ENCODE measurements at places on chromosomes 2 and 18.

- no peak for DNase-seq
Measured at GRCh38 chr18:44638811-44639210, 41.9 kb upstream of the SETBP1 start.

DNA sequence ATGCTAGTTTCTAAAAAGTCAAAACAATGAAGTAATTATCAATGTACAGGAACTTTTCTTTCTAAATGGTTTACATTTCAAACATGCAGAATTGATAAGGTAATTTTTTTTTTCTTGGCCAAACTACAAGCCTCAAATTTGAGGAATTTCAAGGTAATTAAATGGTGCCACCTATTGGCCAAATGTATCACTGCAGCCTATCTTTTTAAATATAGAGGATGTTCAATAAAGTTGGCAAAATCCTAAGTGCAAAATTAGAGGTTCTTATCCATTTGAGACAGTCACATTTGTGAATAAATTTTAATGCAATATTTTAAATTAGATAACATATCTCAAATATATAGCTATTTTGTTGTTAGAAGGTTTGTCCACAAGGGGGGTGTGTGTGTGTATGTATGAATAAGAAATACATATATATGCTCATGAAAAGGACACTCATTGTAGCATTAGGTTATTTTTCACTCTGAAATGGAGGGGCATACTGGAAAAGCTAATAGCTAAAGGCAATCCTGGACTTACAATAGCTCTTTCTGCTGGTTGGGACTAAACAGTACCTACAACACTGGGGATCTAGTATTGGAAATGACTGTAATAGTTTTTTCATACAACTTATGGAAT lies 26.2 kb downstream of the MMADHC start:
- DNase-seq, result no peak

DNA sequence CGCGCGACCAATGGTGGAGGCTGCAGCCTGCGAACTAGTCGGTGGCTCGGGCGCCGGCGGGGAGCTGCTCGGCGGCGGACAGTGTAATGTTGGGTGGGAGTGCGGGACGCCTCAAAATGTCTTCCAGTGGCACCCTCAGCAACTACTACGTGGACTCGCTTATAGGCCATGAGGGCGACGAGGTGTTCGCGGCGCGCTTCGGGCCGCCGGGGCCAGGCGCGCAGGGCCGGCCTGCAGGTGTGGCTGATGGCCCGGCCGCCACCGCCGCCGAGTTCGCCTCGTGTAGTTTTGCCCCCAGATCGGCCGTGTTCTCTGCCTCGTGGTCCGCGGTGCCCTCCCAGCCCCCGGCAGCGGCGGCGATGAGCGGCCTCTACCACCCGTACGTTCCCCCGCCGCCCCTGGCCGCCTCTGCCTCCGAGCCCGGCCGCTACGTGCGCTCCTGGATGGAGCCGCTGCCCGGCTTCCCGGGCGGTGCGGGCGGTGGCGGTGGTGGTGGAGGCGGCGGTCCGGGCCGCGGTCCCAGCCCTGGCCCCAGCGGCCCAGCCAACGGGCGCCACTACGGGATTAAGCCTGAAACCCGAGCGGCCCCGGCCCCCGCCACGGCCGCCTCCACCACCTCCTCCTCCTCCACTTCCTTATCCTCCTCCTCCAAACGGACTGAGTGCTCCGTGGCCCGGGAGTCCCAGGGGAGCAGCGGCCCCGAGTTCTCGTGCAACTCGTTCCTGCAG lies at the start of gene HOXD9:
Gene HOXD9 (plus strand): TSS at position 37 of the 728 bp plus-strand sequence. CDS start 50 bp downstream, at position 87.
- no peak for DNase-seq

DNA sequence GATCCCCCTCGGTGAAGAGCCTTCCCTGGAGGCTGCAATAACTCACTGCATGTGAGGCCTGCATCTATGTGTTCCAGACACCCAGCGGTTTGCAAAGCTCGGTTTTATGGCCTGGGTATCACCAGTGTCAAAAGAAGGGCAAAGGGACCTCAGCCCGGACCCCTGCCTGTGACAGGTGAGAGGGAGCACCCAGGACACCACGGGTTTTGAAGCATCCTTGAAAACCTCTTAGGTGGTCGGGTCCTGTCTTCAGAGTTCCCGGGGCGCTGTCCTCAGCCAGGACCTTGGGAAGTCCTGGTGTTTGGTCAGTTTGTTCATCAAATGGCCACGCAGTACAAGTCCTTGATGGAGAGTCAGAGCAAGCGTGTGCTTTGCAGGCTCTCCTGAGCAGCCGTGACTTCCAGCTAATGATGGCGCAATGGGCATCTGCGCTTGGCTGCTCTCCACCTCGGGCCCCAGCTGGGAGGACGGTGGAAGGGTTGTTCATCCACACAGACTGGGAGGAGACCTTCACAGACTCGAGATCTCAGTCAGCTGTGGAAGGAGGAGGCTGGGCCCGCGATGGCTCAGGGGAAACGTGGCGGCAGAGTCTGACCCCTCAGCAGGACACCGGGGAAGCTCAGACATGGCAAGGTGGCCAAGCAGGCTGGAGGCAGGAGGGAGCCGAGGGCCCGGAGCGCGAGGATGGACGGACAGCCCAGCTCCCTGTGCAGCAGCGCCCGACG lies 113.1 kb upstream of the GPC1 start:
- DNase-seq, result no peak

DNA sequence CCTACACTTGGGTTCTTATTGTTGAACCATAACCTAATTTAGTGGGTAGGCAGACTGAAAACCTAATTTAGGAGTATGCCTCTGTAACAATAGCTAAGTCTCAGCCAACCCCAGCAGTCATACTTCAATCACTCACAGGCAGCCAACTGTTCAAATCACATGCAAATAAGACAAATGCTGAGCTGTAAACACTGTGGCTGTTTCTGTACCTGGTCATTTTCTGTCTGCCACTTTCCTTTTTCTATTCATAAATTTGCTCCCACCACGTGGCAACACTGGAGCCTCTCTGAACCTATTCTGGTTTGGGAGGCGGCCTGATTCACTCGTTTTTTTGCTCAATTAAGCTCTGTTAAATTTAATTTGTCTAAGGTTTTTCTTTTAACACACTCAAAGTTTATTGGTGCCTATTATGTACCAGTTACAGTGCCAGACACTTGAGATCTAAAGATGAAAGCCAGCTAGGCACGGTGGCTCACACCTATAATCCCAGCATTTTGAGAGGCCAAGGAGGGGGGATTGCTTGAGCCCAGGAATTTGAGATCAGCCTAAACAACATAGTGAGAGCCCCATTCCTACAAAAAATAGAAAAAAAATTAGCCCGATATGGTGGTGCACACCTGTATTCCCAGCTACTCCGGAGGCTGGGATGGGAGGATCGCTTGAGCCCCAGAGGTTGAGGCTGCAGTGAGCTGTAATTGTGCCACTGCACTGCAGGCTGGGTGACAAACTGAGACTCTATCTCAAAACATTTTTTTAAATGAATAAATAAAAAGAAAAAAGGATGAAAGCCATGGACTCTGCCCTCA lies 41.1 kb downstream of the THNSL2 start:
- no peak for DNase-seq

DNA sequence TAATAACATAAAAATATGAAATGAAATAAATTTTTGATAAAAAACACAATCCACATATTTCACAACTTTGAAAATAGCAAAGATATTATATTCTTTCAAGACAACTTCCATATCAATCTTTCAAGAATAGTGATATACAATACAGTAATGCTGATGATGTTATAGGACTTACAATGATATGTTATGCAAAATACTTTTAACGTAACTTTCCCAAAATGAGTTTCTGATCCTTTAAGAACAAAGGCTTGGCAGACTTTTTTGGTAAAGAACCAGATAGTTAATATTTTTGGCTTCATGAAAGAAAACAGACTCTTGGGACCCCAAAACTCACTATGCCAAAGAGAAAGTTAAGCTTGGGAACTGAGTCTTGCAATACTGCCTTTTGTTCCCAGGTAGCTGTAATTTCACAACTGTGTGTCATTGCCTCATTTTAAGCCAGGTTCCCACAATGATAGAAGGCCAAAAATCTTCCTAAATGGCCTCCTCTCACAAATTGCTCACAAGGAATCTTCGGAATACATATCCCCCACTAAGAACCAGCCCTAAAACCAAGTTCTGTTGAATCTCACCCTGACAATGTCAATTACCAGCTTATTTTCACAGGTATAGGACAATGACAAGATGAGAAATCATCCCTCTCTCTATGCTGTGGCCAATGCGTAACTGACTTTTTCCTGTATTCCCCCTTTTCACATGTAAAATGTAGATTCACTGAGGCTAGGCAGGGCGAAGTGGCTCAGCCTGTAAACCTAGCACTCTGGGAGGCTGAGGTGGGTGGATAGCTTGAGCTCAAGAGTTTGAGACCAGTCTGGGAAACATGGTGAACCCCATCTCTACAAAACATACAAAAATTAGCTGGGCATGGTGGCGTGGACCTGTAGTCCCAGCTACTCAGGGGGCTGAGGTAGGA lies 54.8 kb upstream of the STRN start:
- no peak for DNase-seq

Measured in T follicular helper cell (primary cell).